ENCODE measurements at places on chromosomes 12 and 14. TPM values are rescaled to one million over a fixed set of nuclear protein-coding genes. Genes with fewer than 3 reads are reported as not detected.

DNA sequence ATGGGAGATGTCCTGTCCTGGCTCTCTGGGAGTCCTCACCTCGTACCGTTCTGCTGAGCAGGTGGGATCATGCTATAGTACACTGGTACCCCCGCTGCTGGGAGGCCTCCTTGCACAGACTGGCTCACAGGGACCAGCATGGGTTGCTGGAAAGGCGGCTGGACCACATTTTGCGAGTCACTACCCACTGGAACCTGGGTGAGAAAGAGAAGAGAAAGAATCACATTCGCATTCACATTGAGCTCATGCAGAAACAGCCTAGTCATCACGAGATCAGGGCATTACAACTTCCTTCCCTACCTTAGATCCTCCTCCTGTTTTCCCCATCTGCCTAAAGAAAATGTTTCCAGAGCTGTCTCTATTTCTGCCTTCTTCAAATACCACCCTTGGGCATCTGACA is 17.3 kb upstream of the STAC3 start:
- DNase-seq = no peak

DNA sequence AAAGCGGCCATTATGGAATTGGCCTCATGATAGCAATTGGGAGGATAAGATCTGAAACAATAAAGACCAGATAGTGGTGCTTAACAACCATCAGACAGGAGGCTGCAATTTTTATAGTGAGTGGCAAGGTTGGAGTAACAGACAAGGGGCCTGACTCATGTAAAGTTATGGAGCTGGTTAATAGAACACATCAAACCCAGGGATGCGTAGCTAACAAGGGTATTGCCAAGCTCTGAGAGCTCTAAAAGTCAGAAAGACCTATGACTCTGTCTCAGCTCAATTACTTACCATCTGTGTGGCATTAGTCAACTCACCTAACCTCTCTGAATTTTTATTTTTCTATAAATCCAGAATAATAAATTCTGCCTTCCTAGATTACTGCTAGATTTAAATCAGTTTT is 1731.5 kb upstream of the FLRT2 start:
- no peak for DNase-seq

DNA sequence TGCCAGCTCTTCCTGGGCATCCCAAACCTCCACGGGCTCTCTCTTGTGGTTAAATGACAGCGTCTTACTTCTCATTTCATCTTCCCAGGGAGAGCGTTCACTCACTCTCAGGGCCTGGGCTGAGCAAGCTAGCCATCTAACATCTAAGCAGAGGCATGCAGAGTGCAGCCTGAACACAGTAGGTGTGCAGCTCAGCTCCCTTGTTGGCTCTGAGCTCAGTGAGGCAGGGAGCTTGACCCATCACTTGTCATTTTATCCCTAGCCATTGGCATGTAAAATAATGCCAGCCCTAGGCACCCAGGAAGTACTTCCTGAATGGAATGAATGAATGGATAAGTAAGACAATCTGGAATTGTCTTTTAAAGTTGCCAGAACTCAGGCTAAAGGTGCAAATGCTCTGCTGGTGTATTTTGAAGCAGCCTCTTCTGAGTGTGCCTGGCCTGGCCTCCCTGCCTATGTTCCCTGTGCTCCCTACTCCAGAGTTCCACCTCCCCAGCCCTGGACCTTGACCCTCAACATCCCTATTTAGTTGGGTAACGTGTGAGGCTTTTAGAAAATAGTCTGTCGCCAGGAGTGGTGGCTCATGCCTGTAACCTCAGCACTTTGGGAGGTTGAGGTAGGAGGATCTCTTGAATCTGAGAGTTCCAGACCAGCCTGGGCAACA is 9.5 kb upstream of the MEG3 start:
- DNase-seq = no peak

- DNase-seq = no peak
Observed at GRCh38 chr12:67764946-67765619, 116.5 kb downstream of the DYRK2 start.

DNA sequence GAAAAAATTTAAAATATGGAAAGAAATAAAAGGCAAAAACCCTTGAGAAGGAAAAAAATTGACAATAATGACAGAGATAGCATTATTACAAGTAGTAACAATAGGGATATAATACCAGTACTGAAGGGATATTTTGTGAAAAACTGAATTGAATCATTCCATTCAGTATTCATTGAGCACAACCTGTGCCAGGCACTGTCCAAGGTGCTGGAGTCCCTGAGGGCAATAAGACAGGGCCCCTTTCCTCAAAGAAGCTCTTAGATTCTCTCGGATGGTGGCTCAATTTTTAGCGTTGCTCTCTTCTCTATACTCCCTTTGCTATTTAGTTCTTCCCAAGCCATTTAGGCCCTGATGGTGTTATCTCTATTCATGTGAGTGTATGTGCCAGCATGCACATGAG is 34.3 kb upstream of the GAS2L3 start:
- DNase-seq = no peak

DNA sequence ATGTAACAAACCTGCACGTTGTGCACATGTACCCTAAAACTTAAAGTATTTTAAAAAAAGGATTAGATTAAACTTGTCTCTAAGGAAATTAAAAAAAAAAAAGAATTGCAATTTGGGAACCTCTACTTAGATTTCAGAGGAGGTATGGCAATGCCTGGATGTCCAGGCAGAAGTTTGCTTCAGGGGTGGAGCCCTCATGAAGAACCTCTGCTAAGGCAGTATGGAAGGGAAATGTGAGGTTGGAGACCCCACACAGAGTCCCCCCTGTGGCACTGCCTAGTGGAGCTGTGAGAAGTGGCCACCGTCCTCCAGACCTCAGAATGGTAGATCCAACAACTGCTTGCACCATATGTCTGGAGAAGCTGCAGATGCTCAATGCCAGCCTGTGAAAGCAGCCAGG is 279.6 kb upstream of the CCDC196 start:
- no peak for DNase-seq

DNA sequence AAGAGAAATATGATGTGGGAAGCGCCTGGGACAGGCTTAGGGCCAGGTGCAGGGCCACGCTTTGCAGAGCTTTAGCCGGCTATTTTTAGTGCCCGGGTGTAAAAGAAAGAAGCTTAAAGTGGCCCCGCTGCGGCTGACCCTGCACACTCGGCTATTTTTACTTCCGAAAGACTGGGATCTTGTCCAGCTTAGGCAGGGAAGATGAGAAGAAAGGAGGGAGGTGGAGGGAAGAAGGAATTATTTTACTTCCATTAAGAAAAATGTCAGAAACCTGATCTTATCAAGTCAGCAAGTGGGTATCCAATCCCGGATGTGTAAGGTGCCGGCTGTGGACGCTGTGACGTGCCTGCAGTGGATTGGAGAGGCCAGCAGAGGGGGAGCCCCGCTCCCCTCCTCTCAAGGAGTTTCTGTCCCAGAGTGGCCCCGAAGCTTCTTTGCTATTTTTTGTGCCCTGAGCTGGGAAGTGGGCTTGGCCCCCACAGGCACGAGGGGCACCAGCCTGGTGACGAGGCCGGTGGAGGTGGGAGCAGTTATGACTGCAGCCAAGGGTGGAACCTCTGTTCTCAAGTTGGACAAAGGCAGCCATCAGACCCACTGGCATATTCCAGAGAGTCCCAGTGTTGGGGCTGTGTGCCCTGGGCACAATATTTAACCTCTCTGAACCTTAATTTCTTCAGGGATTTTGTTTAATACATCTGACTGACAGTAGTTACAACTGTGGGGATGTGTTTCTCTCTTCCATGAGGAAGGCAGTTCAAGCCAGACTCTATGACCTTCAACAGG is 97.7 kb downstream of the ESRRB start:
- DNase-seq = no peak

GRCh38 chr14:106551265-106551664 is 1024.9 kb downstream of the TMEM121 start:
- no peak for DNase-seq

The SLC10A1 gene
- total RNA-seq = not detected

The GAS2L3 gene
- 0.86 TPM for total RNA-seq

The SLC7A8 gene
- total RNA-seq = not detected

The PTHLH gene
- total RNA-seq = not detected
